Fibroblast of mammary gland (primary cell): ENCODE measurements at places on chromosomes 4 and X.

GRCh38 chr4:26410385-26411293 is 79.6 kb downstream of the CCKAR start:
- peak; percentile 74 for DNase-seq

GRCh38 chr4:53376900-53377299 is 541 bp upstream of the FIP1L1 start:
- DNase-seq: peak; percentile 20

DNA sequence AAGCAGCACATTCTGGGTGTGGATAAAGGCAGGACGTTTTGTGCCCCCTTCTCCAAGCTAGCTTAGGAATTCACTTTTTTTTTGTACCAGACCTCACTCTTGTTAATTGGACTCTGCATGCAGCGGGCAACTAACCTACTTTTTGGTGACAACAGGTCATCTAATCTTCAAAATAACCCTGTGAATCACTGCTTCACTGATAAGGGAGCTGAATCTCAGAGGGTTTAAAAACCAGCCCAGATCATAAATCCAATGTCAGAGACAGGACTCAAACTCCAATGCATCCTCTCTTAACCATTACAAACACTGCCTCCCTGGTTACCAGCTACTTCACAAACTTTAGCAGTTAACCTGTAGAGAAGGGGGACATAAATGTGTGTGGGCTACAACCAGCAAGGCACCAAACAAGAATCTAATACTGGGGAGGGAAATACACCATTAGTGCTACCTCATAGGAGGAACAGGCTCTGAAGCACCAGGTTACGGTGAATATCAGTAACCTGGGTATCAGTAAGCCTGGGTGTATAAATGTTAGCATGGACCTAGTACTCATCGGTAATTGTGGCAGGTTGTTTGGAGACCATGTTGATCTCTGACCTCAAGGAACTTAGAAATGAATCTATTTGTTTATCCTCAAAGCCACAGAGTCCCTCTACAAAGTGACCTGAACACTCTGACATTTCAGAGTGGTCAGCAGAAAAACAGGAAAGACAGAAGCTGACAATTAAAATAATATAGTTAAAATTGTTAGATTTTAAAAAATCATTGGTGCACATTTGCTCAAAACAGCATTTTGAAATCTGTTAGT is 2.6 kb downstream of the TIFA start:
- DNase-seq: no peak

- DNase-seq: no peak
Observed at GRCh38 chr4:67328393-67328792, 216.9 kb downstream of the CENPC start.

DNA sequence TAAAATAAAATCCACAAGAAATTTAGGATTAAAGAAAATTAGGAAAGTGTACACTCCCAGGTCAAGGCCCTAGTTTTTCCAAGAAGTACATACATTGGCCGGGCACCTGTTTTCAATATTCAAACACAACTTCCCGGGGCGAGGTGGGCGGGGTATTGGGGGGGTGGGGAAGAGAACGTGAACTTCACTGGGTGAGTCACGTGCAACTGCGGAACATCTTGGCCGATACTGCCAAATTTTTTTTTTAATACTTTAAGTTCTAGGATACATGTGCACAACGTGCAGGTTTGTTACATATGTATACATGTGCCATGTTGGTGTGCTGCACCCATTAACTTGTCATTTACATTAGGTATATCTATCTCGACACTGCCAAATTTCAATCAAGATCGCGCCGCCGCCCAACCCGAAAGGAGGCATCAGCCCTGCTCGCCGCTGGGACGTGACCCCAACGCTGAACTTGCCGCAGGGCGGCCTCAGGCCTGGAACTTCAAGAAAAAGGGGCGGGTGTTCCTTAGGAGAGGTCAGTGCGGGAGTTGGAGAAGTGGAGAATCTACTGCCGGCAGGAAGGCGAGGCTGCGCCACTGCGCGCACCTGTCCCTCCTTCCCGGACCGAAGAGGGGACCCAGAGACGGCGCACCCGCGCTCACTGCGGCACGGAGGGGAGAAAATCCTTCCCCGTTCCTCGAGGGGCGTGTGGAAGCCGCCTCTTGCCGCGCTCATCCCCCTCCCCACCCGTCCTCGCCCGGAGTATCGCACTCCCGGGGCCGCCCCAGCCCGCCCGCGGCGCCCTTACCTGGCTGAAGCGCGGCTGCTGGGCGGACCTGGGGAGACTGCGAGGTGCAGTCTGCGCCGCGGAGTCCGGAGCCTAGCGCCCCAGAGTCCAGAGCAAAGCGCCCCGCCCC is at the start of gene TEC:
Gene TEC (minus strand): TSS at position 883 of the 905 bp plus-strand sequence. CDS start 41,224 bp downstream, outside the sequence.
- DNase-seq: peak; percentile 56

- DNase-seq: no peak
Observed at GRCh38 chrX:1751781-1752180, 136.9 kb downstream of the ASMT start.

GRCh38 chrX:79107891-79108718 is 36.4 kb upstream of the GPR174 start:
- peak; percentile 15 for DNase-seq

- peak; percentile 34 for DNase-seq
Observed at GRCh38 chr4:186727977-186728519, 4.4 kb upstream of the FAT1 start.

GRCh38 chr4:19580095-19580494 is 671.6 kb upstream of the SLIT2 start:
- DNase-seq: peak; percentile 63

DNA sequence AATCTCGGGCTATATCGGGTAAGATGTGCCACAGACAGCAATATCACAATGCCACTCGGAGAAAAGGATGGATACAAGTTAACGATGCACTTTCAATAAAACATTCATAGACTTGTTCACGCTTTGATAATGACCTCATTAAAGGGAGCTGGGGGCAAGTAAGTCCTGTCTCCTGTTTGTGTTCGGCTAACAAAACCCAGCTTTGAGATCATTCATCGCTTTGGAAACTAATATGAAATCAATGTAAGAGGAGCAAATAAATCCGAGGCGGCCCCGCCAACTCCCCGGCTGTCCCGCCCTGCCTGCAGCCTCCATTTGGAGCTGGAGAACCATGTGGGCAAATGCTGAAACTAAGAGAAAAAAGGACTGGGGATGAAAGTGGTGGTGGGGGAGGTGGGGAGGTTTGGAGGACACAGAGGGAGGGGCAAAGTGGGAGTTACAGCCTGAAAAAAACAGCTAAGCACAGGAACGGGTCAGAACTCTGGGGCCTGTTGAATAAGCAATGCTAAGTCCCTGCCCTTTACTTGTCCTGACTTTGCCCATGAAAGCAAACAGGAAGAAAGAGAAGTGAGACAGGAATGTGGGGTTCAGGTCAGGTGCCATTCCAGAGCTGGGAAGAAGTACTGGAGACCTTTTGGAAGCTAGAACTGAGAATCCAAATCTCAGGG is 3.5 kb upstream of the GSX2 start:
- no peak for DNase-seq

DNA sequence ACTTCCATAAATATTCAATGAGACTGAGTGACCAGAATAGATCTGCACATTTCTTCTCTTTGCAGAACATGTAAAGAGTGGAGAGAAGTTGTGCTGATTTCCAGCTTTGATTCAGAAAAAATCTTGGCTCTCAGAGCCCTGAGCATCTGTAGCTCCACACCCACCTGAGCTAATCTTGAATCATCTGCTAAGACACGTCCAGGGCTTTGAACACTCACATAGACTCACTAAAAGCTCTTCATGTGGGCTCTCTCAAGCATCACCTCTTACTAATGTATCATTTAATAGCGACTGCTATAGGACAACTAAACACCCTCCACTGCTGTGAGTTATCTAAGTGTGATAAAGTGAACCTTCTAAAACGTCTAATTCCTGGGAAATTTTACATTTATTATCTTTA is 147.7 kb upstream of the GRIA3 start:
- DNase-seq: no peak

DNA sequence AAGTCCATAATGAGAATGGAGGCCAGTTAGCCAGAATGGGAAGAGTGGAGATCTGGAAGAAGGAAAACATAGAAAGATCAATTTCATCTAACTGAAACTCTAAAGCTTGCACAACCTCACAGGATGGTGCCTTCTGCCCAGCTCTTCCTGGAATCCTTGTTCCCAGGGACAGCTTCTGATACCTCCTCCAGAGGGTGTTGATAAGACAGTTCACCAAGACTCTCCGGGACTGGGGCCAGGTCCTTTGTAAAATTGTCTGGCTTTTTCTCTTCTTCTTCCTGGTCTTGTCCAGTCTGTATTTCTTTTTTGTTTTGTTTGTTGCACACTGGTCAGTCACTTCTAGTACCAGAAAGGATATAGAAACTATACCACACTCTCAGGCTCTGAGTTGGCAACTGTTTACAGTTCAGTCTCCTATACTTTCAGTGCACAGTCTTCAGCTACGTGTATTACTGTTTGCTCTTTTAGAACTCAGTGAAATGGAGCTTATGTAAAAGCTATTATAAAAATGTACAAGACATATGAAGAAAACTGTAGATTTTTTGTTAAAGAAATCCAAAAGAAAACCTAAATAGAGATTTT is 142.8 kb upstream of the RPL34 start:
- no peak for DNase-seq

GRCh38 chr4:112146502-112146813 is 1.2 kb downstream of the FAM241A start:
- DNase-seq: no peak

DNA sequence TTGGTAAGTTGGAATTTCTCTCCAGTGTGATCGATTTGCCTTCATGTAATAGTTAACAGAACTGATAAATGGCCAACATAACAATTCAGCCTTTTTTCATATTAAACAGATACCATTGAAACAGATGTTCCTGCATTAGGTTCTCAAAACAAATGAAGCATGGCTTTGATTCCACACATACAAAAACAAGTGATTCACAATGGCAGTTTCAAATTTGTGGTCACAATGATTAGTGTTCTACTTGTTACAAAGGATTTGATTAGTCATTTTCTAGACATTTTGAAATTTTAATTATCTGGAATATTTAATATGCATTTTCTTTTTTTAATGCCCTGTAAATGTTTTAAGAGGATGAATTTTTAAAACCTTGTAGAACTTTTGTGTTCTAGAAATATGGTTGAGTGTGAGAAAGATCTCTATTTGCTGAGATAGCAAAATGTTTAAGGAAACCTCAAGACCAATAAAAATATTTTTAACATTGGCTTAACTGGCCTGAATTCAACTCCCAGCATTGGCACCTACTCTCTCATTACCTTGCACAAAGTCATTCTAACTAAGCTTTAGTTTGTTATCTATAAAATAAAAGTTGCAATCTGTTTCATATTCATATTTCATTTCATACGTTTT is 18.9 kb upstream of the GLRA3 start:
- peak; percentile 36 for DNase-seq

DNA sequence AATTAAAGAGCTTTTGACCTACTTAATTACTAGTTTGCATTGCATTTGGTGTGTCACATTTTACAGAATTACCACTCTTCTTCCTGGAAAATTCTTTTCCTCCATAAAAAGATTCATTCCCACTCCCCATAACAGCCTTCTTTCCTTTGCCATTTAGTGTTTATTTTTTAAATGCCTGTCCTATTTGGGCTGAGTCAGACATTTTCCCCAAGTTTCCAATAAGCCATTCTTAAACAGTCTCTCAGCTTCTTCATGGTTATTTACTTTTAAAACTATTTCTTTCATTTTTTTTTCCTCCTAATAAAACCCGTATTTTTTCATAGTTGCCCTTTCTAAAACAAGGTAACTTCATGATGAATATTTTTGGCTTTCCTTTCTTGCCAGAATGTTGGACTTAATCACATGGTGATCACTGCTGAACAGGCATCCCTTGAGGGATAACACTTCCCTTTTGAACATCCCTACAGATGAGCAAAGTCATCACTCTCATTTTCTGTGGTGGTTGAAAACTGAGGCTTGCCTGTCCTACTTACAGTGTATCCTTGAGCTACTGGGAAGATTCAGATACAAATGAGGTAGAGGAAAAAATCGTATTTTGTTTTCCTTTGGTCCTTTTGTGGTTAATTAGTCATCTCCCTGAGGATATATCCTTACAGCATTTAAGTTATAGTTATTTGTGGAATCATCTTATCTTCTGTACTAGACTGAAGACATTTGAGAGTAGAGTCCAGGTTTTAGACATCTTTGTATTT is 520.5 kb upstream of the NR3C2 start:
- DNase-seq: peak; percentile 61

- peak; percentile 72 for DNase-seq
Observed at GRCh38 chrX:24494647-24495075, 29.6 kb downstream of the PDK3 start.

GRCh38 chr4:142405695-142406498 is 440.2 kb downstream of the INPP4B start:
- no peak for DNase-seq
